ENCODE measurements at places on chromosomes 16 and 17.

- no peak for DNase-seq
These were observed 7.5 kb downstream of the BTBD17 start for GRCh38 chr17:74354123-74354522.

DNA sequence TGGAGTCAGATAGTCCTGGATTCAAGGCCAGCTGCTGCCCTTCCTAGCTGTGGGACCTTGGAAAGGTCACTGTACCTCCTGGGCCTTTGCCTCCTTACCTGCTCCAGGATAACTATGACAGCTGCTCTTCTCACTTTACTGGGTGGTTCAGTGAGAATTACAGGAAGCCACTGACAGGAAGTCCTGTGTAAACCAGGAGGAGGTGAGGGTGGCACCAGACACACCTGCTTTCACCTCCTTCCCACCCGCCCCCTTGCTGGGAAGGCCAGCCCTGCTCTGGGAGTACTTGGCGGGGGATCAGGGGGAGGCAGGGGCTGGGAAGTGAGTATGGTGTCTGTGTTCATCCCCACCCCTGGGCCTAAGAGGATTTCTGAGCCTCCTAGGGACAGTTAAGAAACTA lies 42.6 kb downstream of the CPNE2 start:
- DNase-seq, result no peak

DNA sequence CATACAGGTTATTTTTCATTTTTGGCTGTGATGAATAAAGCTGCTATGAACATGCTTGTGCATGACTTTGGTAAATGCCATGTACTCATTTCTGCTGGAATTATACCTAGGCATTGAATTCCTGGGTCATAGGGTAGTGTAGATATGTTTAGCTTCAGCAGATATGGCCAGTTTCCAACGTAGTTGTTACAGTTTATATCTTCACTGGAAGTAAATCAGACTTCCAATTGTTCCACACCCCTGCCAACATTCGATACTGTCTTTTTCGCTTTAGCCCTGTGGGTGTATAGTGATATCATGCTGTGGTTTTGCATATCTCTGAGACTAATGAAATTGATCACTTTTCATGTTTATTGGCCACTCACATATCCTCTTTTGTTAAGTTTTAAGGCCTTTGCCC lies 50.4 kb downstream of the ARHGAP27 start:
- no peak for DNase-seq

DNA sequence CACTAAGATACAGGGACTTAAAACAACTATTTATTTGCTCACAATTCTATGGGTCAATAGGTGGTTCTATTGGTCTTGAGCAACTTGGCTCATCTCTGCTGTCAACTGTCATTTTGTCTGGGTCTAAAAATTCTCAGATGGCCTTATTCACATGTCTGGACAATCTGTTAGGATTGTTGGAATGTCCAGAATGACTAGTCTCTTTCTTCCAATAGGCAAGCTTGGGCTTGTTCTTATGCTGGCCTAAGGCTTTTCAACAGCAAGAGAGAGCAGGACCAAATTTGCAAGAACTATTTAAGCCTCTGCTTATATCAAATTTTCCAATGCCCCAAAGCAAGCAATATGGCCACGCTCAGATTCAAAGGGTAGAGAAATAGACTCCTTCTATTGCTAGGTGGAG lies 240.9 kb downstream of the KIF2B start:
- no peak for DNase-seq

- DNase-seq, result no peak
These were observed 29.6 kb downstream of the SEC14L5 start for GRCh38 chr16:4987580-4988374.

DNA sequence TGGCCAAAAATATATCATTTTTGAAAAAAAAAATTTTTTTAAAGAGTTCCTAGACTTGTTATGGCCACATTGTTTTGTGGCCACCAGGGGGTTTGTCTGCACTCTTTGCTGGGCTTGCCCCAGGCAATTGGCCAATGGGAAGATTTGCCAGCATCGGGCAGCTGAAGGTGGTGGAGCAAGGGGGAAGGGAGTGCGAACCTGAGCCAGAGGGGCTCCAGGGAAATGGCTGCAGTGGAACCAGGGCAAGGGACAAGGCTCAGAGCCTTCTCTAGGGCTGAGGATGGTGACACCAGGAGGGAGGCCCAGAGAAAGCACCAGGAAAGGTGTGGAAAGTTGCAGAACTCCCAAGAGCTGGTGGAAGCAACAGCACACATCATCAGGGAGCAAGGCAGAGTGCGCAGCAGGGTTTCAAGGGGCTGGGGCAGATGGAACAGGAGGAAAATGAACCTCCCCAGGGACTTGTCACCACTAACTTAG lies 15.5 kb upstream of the CMIP start:
- DNase-seq, result peak; percentile 51

DNA sequence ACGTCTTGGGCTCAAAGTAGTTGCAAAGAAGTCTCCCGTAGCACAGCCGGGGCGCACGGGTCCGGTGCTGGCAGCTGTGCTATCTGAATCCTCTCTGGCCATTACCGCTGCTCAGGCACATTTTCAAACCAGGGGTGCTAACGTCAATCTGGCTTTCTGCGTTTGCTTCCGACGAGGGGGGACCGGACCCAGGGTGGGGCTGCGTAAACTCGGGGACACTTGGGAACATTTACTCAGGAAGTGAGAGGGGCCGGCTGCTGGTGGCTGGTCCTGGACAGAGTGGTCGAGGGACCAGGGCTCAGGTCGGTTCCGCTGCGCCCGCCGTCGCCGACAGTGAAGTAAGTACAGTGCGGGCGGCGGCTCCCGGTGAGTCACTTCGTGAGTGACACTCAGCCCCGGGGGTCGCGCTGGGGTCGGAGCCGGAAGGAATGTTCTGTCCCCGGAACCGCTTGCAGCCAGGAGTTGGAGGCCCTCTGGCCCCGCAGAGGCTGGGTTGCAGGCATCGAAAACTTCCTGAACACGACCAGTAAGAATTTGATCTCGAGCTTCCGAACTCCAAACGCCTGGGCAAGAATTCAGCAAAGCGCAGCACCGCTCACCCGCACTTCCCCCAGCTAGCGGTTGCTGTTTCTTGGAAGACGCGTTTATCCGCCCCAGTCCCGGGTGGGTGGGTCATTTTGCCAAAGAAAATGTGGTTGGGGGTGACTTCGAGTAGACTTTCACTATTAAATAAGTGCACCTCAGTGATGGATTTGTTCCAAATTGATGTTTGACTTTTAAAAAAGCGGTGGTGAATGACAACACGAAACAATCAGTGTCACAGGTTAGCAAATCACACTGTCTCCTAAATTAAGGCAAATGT lies 1.4 kb upstream of the HS3ST3B1 start:
- DNase-seq, result no peak

- no peak for DNase-seq
These were observed 478.6 kb downstream of the SLC39A11 start for GRCh38 chr17:72613806-72614292.

DNA sequence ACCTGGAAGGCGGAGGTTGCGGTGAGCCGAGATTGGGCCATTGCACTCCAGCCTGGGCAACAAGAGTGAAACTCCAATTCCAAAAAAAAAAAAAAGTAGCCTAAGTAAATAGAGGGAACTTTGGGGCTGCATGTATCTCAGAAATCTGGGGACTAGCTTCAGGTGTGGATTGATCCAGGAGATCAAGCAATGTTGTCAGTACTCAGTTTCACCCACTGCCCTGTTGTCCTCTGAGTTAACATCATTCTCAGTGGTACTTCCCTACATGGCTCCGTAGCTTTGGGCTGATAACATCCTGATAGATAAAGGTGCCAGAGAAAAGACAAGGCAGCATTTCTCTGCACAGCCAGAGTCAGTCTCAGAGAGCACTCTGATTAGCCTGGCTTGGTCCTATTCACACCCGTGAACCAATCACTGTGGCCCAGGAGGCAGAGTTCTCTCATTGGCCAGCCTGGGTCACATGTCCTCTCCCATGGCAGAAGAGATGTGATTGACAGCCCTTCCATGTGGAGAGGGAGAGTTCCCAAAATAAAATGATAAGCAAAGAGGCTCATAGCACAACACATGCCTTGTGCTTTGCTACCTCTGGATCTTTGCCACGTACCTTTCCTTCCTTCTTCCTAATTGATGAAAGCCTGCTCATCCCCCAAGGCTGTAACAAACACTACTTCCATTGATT lies 99.6 kb downstream of the ABCC1 start:
- no peak for DNase-seq

DNA sequence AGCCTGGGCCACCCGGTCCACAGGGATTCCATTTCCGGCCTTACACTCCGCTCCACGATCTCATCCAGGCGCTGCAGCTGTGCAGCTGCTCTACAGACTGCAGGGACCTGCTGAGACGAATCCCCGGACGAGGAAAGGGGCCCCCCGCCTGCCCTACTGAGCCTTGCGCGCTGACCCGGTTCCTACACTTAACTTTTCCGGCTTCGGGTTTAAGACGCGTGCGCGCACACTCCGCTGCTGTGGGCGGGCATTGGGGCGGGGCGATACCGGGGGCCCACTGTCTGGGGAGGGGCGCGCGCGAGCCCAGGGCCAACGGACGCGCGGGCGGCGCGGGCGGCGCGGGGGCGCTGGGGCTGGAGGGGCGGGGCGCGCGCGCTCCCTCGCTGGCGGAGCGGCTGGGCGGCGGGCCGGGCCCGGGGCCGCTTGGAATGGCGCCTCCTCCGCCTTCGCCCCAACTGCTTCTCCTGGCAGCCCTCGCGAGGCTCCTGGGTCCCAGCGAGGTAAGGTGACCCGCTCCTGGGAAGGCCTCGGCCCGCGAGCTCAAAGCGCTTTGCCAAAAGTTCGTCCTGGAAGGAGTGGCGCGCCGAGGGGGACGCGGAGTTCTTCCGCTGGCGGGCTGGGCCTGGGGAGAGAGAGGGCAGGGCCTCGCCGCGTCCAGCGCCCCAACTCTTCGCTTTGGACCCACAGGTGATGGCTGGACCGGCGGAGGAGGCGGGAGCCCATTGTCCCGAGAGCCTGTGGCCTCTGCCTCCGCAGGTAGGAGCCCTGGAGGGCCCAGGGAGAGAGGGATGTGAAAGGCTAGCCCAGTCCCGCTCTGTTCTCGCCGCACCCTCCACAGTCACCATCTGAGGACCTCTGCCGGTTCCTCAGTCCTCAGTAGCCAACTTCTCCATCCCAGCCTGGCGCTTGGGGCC lies at the start of gene TP53I13:
TP53I13 (plus strand) TSS at position 371 of the 914 bp plus-strand sequence; CDS start at position 429, 58 bp downstream.
- no peak for DNase-seq

Measured in spinal cord (tissue), 10 donors.